ENCODE measurements at places on chromosomes 11 and 22.

DNA sequence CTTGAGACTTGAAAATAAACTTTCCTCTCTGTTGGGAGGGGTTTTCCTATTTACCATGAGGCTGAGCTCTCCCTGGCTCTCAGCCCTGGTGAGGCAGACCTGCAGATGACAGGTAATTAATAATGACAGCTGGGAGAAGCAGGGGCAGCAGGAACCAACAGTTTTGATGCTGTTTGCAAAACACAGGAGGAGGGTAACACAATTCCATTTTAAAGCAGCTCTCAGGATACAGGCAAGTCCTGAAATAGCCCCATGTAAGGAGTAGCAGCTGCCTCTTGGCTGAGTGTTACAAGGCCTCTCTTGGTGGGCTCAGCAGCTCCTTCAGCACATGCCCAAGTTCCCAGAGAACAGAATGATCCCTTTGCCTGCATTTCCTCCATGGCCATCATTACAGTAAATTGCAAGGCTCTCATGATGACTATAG lies 13.3 kb downstream of the PARVA start:
- no peak for DNase-seq

- peak; percentile 79 for DNase-seq
Observed at GRCh38 chr11:1262172-1263006, 39.5 kb downstream of the MUC5B start.

DNA sequence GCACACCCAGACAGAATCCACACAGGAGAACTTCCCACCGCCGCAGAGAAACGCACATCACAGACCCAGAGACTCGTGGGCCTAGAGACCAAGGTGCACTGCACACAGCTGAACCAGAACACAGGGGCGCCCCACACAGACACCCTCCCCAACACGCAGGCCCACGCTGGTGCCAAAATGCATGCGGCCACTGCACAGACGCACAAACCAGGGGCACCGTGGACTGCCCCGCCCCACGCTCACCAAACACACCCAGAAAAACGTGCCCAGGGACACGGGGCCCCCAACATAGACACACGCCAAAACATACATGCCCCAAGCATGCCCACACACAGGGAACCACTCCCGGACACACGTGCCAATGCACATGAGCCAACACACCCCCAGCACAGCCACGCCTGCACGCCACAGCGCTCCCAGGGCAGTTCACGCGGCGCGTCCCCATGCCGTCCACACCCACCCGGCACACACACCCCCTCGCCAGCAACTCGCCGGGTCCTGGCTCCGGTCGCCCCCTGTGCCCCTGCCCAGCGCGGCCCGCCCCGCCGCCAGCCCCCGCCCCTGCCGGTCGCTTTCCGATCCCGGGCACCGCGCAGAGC lies 7.8 kb downstream of the ELFN2 start:
- DNase-seq = no peak

DNA sequence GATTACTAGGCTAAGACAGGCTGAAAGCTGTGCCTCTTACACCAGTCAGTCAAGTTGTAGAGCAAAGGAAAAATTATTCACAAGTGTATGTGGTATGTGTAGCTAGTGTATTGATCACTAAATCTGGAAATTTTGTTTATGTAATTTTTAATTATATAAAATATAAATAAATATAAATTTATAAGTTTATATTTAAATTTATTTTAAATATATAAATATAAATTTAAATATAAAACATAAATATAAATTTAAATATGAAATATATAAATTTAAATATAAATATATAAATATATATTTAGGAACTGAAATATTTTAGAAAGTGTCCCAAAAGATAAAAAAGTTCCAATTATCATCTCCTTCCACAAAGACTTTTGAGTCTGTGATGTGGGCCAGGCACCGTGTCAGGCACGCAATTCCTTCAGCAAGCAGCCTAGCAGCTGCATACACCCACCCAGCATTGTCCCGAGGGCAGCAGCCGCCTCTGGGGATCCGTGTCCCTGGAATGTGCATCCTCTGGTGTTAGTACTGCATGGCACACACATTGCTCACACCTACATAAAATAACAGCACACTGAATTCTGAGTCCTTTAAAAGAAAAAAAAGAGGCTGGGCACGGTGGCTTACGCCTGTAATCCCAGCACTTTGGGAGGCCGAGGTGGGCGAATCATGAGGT lies 1098.0 kb downstream of the BRD1 start:
- no peak for DNase-seq

GRCh38 chr11:75538150-75538942 lies 12.6 kb upstream of the GDPD5 start:
- no peak for DNase-seq

DNA sequence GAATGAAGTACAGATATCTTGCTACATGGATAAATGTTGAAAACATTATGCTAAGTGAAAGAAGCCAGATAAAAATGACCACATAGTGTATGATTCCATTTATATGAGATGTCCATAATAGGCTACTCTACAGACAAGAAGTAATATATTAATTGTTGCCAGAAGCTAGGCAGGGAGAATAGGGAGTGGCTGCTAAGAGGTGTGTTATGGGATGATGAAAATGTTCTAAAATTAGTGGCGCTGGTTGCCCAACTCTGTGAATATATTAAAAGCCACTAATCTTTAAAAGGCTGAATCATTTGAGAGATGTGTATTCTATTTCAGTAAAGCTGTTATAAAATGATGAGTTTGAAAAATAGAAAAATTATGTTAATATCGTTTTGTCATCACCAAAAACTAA lies 144.4 kb downstream of the NCAM1 start:
- no peak for DNase-seq

- DNase-seq = no peak
Observed at GRCh38 chr11:30012346-30012745, 4.5 kb downstream of the KCNA4 start.

DNA sequence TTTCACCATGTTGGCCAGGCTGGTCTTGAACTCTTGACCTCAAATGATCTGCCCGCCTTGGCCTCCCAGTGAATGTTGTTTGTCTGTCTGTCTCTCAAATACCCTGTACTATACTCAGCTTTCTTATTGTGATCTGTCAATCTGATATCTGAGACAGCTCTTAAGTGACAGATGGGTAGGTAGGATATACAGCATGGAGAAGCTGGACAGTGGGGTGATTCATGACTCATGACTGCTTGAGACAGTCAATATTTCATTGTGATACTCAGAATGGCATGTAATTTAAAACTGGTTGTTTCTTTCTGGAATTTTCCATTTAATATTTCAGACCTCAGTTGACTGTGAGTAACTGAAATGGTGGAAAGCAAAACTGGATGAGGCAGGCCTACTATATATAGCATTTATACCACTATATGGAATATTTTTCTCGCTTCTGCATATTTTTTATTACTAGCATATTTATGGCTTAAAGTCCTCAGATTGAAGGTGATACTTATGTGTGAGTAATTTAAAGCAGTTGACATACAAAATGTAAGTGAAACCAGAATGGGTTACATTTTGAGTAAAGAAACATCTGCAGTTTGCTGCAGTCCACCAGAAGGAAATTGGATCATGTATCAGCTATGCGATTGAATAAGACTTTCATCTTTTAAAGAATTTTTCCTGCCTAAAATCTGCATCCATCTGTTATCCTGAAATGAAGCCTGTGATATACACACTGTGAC lies 22.3 kb downstream of the ARHGAP42 start:
- no peak for DNase-seq

DNA sequence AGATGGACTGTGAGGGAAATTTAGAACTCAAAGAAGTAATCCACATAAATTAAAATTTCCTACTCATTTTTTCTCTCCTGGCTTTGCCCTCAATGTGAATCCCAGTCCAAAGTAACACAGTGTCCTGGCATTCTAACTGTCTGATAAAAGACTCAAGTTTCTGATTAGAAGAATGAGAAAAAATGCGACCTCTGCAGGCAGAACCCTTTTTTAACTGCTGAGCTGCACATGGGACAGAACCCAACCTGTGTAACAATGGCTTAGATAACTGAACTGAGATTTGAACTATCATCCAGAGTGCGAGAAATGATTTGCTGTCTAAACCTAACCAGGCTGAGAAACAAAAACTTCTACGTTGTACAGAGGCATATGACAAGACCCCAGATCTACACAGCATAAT lies 385.6 kb upstream of the LRRC4C start:
- DNase-seq = no peak

GRCh38 chr11:12769834-12770345 lies 95.7 kb downstream of the TEAD1 start:
- DNase-seq = no peak

- peak; percentile 48 for DNase-seq
Observed at GRCh38 chr11:16788141-16789062, 50.0 kb downstream of the C11orf58 start.

DNA sequence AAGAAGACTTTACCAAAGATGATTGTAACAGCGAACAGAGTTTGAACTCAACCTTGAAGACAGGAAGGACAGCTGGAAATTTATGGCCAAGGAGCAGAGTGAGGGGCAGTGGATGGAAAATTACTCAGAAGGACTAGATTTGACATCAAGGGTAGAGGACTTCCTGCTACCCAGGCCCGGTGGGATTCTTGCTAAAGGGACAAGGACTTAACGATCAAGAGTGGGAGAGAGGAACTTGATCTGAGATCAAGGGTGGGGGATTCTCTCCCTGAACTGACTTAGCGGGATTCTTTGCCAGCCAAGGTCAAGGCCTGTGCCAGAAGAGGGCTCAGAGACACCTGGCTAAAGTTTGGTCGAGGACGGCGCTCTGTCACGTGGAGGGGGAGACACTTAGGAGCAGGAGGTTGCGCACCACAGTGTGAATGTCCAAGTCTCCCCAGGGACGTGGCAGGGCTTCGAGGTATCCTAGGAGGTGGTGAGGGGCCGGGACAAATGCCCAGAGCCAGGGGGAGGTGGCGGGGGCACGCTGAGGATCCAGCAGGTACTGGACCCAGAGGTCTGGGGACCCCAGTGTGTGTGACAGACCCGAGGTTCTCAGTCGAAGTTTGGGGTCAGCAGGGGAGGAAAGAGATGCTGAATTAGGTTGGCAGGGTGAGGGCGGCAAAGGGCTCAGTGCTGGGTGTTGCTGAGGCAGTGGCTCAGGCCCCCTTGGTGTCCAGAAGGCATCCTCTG lies 46.1 kb upstream of the SHISAL1 start:
- DNase-seq = no peak

- DNase-seq = no peak
Observed at GRCh38 chr11:74822170-74822569, 73.5 kb downstream of the RNF169 start.

DNA sequence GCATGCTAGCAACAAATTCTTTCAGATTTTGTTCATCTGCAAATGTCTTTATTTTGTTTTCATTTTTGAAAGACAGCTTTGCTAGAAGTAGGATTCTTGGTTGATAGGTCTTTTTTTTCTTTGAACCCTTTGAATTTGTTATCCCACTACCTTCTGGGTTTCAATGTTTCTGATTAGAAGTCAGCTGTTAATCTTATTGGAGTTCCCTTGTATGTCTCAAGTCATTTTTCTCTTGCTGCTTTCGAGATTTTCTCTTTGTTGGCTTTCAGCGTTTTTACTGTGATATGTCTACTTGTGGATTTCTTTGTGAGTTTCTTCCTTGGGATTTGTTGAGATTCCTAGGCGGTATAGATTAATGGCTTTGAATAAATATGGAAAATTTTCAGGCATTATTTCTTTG lies 27.2 kb upstream of the MS4A8 start:
- DNase-seq = no peak

DNA sequence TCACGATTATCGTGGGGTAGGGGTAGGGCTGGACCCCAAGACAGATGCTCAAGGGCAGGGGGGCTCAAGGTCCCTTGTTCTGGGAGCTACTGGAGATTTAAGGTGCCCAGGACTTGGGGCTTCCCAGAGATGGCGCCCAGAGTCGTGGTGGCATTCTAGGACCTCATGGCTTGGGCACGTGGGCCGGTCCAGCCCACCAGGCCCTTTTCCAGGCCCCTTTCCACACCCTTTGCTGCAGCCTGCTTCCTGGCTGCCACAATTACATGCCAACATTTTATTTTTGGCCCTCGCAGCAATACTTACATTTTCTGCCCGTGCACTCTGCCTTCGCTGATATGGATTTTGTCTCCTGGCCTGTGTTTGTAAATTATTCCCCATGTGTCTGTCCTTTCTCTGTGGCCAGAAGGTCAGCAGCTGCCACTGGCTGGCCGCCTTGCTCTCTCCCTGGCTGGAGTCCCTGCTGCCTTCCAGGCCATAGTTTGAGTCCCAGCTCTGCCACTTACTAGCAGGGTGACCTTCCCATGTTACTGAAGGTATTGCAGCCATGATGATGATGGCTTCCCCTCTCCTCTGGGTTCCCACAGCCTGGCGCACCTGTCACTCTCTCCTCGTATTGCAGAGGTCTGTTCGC lies 11.2 kb downstream of the MB start:
- no peak for DNase-seq

GRCh38 chr11:19092850-19093249 lies 24.1 kb upstream of the ZDHHC13 start:
- no peak for DNase-seq

DNA sequence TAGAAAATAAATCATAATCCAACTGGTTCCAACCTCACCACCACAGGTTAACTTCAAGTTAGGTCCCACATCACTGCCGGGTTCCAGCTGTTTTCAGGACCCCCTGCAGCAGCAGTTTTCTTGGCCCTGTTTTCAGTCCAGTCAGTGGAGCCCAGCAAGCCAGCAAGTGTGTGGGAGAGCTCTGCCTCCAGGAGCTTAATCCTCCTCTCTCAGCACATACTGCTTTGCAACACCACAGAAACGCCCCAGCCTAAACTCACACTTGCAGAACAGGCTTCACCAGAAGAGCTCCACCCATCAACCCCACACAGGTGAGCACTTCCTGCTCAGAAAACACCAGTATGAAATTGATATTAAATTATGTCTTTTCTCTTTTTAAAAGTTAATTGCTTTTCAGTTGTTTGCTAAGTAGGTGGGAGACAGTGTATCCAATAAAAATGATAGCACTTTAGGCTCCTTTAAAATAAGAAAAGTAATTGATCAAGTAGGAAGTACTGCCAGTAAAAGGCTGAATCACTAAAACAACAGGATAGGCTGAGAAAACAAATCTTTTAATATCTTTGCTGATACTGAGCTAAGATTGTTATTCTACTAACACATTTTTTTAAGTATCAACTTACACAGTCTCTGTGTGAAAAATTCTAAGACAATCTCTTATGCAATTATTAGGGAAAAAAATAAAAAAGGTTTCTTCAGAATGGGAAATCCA lies 81.5 kb upstream of the TP53AIP1 start:
- no peak for DNase-seq

- DNase-seq = no peak
Observed at GRCh38 chr11:68441466-68442230, 18.9 kb upstream of the PPP6R3 start.

GRCh38 chr11:121570453-121570852 lies 117.7 kb upstream of the SORL1-AS1 start:
- DNase-seq = no peak

DNA sequence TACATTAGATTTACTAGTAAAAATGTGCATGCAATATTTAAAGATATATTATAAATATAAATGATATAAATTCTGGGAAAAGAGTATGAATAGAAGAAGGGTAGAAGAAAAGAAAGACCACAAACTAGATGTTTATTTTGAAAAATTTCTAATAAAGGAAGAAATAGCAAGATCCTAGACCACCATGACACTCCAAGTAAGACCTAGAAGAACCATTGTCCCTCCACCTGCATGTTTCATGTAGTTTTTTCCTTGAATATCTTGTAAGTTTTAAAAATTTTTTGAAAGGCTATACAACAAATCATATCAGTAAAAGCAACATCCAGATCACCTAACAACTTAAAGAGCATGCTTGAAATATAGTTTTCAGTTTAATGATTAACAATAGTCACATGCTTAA lies 46.8 kb downstream of the ARHGAP32 start:
- DNase-seq = no peak

Data from stimulated activated CD4-positive, alpha-beta T cell treated with anti-CD3 and anti-CD28 coated beads, TNF-alpha, amount 100 ng/mL, for 1 hour (primary cell).